ENCODE measurements at places on chromosomes 6 and 20.

DNA sequence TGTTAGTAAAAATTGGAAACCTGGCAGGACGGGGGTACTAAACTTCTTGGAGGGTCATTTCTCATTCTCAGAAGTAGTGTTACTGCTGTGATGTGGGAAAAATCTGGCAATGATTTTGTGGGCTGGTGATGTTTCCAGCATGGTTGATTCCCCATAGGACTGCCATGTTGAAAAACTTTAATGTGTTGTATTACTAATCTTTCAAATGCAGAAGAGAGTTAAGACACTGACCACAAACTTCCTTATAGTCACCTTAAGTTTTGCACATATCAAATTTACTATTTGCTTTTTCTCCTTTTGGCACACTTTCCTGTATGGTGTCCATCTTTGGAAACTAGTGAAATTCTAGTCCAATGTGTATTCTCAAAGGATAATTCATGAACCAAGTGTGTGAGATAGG, 236.2 kb upstream of the TAB2 start:
- DNase-seq = no peak

GRCh38 chr6:133426038-133426437, 184.9 kb downstream of the EYA4 start:
- no peak for DNase-seq

DNA sequence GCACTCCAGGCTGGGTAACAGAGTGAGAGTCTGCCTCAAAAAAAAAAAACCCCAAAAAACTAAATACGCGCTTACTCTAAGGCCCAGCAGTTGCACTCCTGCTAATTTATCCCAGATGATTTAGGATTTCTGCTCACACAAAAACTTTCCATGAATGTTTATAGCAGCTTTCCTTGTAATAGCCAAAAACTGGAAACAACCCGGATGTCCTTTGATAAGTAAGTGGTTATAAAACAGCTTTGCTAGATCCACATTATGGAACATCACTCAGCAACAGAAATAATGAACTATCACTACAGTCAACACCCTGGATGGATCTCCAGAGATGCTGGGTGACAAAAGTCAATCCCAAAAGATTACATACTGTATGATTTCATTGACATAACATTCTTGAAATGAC, 220.4 kb upstream of the JARID2 start:
- DNase-seq = no peak

DNA sequence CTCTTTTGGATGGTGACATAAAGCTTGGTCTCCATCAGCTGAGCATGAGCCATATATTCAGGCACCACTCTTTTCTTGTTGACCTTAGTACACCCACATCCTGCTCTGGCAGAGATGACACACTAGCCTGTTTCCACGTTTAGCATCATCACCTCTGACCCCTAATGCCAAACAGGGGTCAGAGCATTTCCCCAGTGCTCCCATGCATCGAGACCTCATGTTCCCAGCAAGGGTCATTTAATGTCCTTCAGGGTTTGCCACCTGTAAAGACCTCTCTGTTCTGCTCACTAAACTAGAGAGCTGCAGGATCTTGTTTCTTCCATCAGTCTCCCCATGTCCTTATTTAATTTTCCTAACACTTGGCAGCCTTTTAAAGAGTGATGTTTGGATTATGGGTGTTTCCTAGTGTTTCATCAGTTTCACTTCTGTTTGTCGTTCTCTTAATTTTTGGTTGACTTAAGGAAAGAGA, 97.5 kb downstream of the AIG1 start:
- DNase-seq = no peak

GRCh38 chr6:125792680-125793079, 1.9 kb downstream of the NCOA7 start:
- DNase-seq = no peak

GRCh38 chr6:100879317-100879716, 1.8 kb downstream of the ASCC3 start:
- no peak for DNase-seq

- no peak for DNase-seq
Observed at GRCh38 chr6:124823240-124824111, 138.8 kb upstream of the RNF217 start.

DNA sequence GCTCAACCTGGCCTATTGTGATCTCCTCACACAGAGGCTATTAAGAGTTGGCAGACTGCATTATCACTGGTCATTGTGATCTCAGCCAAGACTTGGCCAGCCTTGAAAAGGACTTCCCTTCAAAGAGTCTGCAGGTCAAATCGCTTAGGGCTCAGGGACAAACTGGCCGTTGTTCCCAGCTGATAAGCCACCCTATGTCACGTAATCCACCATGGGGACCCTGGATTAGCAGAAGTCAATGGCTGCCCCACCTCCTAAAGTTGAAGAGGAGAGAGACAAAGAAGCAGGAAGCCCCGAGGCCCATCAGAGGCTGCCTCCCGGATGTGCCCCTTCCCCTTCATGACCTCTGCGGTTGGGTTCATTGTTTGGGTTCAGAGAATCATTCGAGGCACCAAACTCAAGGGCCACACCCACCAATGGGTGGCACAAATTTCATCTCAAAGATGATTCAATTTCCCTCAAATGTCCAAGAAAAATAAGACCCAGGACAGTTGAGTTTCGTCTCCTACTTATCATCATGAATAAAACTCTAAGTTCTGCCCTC, 56.6 kb downstream of the BPIFB1 start:
- DNase-seq = no peak

DNA sequence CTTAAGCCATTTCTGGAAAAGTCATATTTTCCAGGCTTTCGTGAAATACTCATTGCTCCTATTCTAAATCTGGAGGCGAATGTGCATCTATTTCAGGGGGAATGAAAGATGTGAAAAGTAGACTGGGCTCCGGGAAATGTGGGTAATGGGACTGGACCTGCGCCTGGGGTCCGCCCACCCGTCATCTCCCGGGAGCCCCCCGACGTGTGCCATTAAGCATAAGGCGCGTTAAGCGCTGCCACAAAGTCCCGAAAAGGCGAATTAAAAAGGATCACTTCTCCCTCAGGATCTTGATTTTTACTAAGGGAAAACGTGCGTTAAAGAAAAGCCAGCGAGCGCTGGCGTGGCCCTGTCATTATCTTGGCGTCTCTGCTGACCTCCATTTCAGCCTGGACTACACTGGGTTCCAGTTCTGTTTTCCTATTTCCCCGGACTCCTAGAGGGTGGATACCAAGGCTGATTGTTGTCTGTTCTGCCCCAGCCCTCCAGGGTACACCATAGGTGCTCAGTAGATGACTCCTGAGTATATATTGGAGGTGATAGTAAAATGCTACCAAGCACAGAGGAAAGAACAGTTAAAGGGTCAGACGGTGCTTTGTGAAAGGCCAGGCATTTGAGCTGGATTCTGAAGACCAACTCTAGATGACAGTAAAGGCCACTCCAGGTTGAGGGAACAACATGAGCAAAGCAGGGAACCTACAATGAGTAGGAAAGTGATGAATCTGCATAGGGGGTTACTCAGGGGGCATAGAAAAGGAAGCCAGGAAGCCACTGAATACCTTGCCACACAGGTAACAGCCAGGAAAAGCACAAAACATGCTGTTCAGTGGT, 89.2 kb upstream of the ARID1B start:
- DNase-seq = peak; percentile 61

DNA sequence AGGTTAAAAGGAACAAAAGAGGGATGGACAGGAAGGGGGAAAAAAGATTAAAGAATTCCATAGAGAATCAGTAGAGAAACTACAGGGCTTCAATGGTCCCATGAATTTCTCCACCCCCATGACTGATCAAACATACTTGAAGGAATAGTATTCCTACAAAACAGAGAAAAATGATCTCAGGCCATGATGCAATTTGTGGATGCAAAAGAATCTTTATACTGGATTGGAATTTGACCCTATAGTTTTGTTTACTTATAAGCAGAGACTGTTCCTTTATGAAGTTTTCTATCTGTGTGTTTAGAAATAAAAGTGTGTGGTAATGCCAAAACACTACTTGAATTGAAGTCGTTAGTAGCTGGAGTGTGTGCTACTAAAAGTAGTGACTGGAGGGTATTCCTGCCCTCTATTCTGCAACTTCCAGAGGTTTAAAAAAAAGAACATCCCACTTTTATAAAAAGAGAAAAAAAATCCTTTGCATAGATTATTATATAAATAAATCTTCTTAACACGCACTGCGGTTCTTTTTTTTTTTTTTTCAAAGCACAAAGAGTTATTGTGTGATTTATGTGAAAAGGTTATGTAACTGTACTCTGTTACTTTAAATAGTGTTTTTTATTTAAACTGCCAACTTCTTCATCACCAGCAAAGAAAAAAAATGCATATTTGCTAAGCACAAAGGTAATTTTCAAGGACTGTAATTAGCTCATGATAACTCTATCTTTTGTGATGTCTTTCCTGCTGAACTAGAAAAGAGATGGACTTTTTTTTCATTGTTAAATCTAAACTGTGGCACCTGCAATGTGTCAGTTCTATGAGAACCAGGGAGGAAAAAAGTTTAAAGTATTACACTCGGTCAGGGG, 214.5 kb upstream of the CITED2 start:
- DNase-seq = no peak

DNA sequence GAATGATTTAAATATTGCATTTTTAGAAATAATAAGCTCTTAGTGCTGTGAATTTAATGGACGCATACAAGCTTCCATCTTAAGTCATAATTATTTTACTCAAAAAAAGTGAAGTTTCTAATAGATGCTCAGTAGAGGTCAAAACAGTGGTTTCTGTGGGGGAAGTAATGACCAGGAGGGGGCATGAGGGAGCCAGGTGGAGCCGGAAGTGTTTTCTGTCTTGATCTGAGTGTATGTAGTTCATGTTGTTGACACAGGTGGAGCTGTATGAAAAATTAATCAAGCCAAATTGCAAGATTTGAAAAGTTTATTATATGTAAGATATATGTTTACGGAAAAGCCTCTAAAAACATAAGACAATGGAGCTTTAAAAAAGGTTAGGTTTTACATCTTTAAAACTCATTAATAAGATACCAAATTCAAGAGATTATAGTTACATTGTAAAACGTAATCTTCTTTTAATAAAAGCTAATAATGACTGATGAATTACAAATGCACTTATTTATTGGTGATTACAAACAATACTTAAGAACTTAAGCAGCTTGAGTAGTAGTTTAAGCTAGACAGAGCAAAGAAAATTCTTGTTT, 68.0 kb downstream of the PLAGL1 start:
- DNase-seq = no peak

GRCh38 chr6:66321017-66321416, 614.0 kb upstream of the EYS start:
- no peak for DNase-seq

DNA sequence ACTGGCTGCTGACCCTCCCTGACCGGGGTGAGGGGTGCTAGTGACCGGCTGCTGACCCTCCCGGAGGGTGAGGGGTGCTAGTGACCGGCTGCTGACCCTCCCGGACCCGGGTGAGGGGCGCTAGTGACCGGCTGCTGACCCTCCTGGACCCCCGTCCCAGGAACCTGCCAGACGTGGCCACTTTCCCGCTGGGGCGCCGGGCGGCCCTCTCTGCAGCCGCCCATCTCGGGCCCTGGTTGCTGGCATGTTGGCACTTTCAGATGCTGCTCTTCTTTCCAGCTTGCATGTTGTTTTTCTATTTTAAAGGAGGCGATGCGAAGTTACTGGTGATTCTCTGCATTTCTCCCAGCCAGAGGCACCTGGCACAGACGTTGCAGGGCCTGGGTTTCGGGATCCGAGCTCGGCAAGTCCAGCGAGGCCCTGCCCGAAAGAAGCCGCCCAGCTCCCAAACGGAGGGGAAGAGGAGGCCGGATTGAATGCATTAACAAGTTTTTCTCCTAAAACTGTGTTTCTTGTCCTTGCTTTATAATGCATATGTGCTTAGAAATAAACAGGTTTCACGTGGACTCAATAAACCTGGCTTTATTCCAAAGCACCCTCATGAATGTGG, 34.4 kb downstream of the FRMD1 start:
- no peak for DNase-seq

DNA sequence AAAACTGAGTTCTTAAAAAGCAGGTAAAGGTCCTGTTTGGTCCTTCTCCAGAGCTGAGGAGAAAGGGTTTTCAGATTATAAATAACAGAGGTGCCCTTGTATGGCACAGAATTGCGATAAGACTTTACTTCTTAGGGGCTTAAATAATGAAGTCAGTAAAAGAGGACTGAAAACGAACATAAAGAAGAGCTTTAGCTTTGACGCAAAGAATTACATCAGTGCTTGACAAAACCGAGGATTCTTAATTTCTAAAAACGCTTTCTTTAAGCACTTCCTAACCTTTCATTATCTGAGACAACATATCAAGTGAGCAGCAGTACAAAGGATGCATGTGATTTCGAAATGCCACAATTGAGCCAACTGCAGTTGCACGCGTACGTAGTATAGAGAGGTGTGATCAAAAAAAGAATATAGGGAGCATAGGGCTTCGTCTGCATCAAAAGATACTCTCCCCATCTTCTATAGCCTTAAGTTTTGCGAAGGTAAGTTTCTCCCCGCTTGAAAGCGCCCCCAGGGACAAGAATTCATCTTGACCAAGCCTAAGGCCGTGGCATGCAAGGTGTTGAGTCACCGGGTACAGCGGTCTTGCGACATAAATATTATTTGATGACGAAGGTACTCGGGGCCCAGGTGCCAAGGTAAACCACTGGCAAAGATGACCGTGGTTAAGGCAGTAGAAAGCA, 778 bp upstream of the LOC128125822 start:
- DNase-seq = no peak

- DNase-seq = no peak
Observed at GRCh38 chr20:33693289-33693688, 7.1 kb upstream of the E2F1 start.

- DNase-seq = no peak
Observed at GRCh38 chr6:140460267-140460666, 1085.8 kb upstream of the CITED2 start.

- DNase-seq = no peak
Observed at GRCh38 chr6:107458672-107459282, 587 bp downstream of the PDSS2 start.

DNA sequence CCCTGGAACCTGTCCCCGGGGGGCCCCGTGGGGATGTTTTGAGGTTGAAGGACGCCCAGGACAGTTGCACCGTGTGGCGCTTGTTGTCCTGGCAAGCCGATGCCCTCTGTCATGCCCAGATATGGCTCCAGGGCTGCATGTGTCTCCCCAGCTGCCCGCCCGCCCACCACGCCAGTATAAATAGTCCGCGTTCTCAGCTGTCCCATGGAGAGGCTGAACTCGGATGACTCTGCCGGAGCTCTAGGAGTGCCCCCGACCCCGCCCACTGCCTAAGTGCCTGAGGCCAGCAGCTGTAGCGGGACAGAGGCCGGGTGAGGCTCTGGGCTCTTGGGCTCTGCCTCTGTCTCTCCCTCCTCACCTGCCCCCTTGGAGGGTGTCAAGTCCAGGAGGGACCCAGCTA, 83.0 kb upstream of the GATA5 start:
- DNase-seq = no peak

GRCh38 chr6:156844089-156844488, 66.9 kb downstream of the ARID1B start:
- DNase-seq = no peak

- DNase-seq = no peak
Observed at GRCh38 chr6:143397227-143398222, 53.0 kb downstream of the ADAT2 start.

GRCh38 chr6:41214559-41215238, 13.4 kb upstream of the TREML4 start:
- DNase-seq = no peak

DNA sequence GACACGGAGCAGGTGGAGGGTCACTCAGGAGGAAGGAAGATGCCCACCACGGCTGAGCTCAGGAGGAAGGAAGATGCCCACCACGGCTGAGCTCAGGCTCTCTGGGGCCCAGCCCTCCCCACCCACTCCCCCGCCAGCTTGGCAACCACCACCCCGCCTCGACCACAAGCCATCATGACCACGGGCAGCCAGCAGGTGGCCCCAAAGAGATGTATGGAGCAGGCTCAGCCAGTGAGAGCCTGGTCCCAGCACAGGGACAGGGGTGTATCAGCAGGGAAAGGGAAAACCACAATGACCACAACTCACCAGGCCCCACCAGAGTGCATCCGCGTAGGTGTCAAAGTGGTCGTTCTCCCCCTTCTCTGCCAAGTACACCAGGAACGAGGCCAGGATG, 30.4 kb downstream of the KCNQ2 start:
- DNase-seq = peak; percentile 79

All from H1 (cell line).